Dermis microvascular lymphatic vessel endothelial cell (primary cell): ENCODE measurements at places on chromosomes 16 and 17.

GRCh38 chr17:73248532-73248931 is 13.1 kb downstream of the CPSF4L start:
- no peak for DNase-seq

DNA sequence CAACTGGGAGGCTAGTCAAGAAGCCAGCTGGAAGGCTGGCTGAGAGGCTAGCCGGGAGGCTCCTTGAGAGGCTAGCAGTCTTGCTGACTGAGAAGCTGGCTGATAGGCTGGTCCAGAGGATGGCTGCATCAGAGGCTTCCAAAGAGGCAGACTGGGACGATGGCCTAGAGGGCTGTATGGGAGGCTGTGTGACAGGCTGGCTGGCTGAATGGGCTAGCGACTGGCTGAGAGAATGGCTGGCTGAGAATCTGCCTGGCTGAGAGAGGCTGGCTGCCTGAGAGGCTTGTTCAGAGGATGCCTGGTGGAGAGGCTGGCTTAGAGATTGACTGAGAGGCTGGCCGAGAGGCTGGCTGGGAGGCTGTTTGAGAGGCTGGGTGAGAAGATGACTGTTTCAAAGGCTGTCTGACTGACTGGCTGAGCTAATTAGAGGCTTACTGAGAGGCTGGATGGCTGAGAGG is 34.8 kb upstream of the ACSM2B start:
- DNase-seq: no peak

GRCh38 chr16:65749506-65749905 is 617.0 kb upstream of the CDH5 start:
- no peak for DNase-seq

DNA sequence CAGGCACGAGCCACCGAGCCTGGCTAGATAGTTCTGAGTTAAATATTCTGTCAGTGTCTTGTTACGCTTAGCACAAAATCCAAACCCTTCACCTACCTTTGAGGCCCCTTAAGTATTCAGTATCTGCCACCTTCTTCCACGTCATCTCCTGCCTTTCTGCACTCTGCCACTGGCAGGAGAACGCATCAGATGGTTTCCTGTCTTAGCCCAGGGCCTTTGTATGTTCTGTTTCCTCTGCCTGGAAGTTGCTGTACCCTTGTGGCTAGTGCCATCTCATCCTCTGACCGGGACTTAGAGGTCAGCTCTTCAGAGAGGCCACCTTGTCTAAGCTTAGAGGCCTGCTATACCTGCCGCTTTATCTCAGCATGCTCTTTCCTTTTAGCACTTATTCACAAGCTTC is 67.5 kb upstream of the LGALS9 start:
- no peak for DNase-seq

DNA sequence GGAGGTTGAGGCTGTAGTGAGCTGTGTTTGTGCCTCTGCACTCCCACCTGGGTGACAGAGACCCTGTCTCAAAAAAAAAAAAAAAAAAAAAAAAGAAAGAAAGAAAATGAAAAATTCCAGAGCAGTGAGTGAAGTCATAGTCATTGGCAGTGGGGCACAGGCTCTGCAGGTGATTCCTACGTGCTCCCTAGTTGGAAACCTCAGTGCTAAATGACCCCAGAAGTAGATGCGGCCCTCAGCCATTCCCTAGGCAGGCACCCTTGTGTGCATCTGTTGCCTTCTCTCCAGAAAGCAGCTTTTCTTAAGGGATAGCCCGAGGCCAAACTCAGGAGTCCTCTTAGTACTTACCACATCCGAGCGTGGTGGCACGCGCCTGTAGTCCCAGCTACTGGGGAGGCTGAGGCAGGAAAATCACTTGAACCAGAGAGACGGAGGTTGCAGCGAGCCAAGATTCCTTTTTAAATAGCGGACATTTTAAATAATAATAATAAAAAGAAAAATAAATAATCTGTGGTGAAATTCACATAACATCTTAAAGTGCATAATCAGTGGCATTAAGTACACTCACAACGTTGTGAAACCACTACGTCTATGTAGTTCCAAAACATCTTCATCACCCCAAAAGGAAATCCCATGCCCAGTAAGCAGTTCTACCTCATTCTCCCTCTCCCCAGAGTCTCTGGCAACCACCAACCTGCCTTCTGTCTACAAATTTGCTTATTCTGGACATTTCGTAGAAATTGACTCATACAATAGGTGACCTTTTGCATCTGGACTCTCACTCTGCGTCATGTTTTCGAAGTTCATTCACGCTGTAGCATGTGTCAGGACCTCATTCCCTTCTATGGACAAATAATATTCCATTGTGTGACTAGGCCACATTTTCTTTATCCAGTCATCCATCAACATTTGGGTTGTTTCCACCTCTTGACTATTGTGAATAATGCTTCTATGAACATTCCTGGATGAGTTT is 12.5 kb upstream of the SPHK1 start:
- peak; percentile 98 for DNase-seq

DNA sequence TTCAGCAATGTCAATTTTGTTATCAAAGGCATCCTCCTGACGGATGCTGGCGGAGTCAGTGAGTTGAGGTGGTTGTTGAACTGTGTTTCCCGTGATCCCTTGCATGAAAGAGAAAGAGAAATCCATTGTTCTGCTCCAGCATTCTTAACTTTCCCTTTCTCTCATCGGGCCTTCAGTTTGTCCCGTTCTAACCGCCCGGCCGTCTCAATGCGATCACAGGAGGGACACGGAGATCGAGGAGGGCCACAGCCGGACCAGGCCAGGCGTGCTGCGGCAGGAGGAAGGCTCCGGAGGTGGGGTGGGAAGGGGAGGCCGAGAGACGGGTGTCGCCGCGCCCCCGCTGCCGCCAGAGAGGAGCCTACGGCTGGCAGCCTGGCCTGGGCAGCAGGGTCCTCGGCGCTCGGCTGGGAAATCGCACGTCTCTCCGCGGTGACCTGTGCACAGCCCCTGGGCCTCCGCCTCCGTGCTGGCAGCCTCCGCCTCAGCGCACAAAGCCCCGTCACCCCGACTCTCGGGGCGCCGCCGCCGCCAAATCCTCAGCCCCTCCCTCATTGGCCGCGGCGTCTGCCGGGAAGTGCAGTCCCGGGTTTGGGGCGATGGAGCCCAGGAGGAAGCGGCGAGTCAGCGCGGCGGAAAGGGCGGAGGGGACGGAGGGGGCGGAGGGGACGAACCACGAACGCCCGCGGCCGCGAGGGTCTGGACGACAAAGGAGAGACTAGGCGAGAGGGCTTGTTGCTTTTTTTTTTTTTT is 38.1 kb downstream of the SOST start:
- peak; percentile 61 for DNase-seq

DNA sequence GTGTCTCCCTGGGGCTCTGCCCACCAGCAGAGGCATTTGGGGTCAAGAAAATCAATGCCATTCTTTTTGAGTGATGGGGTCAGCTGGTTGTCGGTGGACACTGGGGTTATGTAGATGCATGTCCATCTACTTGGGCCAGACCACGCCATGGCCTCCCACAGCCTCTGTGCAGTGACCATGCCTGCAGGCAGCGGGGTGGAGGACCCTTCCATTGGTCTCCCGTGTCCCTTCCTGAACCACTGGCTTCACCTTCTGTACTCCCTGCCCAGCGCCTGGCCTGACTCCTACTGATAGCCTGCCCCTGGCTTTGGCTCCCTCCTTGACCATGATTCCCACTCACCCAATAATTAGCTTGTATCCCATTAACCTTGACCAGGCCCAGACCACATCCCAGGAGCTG is 28.0 kb upstream of the SPNS3 start:
- no peak for DNase-seq

DNA sequence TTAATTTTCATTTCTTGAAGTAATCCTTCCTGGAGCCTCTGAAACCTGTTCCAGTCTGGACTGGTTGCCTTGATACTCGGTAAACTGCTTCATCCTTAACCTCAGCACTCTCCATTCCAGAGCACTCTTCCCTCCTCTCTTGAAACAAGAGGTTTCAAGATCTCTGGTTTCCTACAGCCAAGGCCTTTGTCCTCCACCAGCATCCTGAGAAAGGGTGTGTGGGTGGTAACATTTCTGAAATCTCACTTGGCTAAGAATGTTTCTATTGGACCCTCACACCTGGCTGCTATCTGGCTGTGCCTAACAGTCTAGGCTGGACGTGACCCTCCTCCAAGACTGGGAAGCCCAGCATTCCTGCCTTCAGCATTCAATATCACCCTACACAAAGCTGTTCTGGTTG is 99.7 kb downstream of the CYTH1 start:
- DNase-seq: no peak

GRCh38 chr17:63407741-63408330 is 38.3 kb downstream of the CYB561 start:
- DNase-seq: no peak

GRCh38 chr16:70692130-70692872 is 6.4 kb upstream of the MTSS2 start:
- no peak for DNase-seq

GRCh38 chr16:12999368-12999767 is 98.0 kb downstream of the SHISA9 start:
- DNase-seq: no peak

GRCh38 chr17:41962768-41963434 is 3.7 kb upstream of the CNP start:
- peak; percentile 66 for DNase-seq

- no peak for DNase-seq
These were observed 61.4 kb downstream of the SRL start for GRCh38 chr16:4180511-4180910.

DNA sequence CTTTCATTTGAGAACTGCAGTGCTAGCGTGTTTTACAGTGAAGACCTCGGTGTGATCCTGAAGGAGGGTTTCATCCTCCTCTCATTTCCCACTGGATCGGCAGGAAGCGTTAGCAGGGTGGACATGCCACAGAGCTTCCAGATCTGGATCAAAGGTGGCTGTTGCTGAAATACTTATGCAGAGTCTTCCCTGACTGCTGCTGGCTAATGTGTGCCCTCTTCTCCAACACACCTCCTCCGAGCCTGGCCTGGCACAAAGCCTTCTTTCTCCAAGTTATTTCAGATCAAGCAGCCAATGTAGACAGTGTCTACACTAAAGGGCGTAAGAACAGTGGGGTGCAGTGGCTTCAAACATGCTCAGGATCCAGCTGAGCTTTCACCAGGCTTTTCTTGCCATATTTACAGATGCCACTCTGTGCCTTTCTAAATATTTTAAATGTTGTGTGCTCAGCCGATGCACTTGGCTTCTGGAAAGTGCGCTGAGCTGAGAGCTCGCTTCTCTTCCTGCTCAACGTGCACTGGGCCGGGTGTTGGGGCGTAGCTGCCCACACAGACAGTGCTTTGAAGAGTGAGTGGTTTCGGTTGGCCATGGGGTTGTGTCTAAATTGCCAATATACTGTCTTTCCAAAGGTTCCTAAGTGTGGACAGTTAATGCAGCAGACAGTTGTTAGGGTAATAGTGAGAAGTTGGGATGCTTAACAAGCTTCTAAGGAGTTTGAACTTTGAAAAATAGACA is 2.1 kb downstream of the ZNF750 start:
- no peak for DNase-seq

- no peak for DNase-seq
These were observed 105.7 kb downstream of the CDH13 start for GRCh38 chr16:82732461-82732860.

GRCh38 chr17:4588391-4588790 is 4.1 kb downstream of the SMTNL2 start:
- no peak for DNase-seq
